H54 (cell line): ENCODE measurements at places on chromosomes 5 and 9.

- DNase-seq = no peak
Measured at GRCh38 chr5:15510092-15510491, 10.1 kb downstream of the FBXL7 start.

- no peak for DNase-seq
Measured at GRCh38 chr5:121841892-121842291, 9.8 kb upstream of the FTMT start.

GRCh38 chr9:109134167-109134578 lies 14.4 kb upstream of the TMEM245 start:
- no peak for DNase-seq

DNA sequence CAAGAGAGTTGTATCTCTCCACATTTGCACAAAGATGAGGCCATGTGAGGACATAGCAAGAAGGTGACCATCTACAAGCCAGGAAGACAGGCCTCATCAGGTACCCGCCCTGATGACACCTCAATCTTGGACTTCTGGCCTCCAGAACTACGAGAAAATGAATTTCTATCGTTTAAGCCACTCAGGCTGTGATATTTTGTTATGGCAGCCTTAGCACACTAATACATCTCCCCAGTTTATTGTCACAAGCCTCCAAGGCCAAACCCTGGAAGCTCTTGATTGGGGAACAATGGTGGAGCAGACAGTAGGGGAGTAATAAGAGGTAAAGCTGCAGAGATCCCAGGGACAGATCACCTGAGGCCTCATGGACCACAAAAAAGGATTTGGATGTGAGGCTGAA lies 7.7 kb upstream of the P4HA2 start:
- DNase-seq = no peak

- DNase-seq = no peak
Measured at GRCh38 chr5:126988021-126988569, 42.3 kb downstream of the MARCHF3 start.

DNA sequence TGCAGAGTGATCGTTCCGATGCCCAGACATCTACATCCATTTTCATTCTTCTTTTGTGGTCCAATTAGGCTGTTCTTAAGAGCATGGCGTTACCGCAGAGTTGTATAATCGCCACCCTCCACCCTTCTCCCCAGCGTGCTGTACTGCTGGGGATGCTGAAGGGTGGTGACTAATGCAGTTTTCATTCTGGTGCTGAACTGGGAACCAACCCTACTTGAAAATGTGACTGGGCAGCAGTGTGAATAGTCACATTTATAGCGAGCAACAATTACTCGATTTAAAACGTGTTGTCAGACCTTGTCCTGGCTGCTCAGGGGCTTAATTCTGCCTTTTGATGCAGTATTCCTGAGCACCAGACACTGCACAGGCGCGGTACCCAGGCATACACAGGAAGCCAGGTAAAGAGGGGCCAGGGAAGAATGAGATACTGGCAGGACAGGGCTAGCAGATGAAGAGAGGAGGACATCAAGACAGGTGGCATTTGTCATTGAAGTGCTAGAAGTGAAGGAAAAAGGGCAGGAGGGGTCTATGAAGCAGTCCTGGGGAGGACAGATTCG lies 719 bp upstream of the ISCA1 start:
- peak; percentile 75 for DNase-seq

GRCh38 chr5:97405941-97406340 lies 222.9 kb upstream of the RIOK2 start:
- no peak for DNase-seq

GRCh38 chr9:10015755-10016154 lies 597.0 kb downstream of the PTPRD start:
- DNase-seq = no peak

- no peak for DNase-seq
Measured at GRCh38 chr5:488744-489688, 35.2 kb downstream of the SLC9A3 start.

GRCh38 chr5:6434731-6435130 lies 13.9 kb upstream of the UBE2QL1 start:
- DNase-seq = no peak

GRCh38 chr5:149404746-149405549 lies 25.9 kb upstream of the IL17B start:
- DNase-seq = no peak

- DNase-seq = peak; percentile 9
Measured at GRCh38 chr5:79795764-79796398, 106.2 kb downstream of the CMYA5 start.

DNA sequence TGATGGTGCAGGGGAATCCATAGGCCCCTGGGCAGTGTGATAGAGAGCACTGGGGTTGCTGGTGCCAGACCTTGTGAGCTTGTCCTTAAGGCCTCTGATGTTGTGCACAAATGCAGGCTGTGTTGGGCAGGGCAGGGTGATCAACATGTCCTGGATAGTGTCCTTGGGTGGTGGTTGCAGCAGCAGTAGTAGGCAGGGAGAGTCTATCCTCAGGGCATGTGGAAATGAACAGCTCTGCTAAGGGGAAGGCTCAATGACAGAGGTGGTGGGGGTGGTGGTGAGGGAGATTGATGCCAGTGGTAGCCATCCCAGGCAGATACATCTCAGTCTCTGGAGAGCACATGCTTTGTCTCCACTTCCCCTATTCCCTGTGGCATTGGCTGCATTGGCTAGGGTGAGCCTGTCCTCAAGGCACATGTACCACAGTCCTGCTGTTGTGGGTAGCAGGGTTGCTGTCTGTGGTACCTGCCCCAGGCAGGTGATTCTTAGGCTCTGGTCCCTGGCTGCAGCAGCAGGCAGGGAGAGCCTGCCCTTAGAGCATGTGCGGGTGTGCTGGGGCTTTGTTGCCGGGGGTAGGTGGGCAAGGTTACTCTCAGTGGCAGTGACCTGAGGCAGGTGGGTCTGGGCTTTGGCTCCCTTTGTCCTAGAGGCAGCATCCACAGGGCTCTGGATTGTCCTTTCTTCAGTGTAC lies 111.1 kb downstream of the WDR70 start:
- DNase-seq = no peak

DNA sequence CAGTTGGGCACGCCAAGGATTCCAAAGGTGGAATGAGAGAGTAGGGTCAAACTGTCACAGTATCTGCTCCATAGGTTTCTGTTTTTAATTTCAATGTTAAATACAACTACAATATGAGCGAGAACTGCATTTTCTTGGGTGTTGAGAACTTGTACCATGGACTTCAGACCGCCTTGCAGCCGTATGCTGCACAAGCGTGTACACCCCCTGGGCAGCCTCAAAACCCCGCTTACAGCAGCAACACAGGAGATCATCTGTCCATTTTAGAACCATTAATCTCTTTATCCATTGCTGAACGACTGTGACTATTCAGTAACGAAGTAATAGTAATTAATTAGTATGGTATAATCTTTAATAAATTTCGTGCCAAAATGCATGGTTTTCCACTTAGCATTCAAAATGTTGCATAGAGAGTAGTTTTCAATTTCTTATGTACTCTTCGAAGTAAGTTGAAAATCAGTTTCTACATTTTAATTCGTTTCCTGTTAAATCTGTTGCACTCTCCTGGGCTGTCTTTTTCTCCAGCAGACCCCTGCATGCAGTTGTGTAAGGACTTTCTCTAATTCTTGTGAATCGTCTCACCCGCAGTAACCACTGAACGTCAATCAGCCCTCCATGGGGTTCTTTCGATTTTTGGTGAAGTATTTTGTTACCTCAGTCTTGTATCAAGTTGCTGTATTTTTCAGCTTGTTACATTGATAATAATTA lies 42.0 kb upstream of the GARNL3 start:
- no peak for DNase-seq

DNA sequence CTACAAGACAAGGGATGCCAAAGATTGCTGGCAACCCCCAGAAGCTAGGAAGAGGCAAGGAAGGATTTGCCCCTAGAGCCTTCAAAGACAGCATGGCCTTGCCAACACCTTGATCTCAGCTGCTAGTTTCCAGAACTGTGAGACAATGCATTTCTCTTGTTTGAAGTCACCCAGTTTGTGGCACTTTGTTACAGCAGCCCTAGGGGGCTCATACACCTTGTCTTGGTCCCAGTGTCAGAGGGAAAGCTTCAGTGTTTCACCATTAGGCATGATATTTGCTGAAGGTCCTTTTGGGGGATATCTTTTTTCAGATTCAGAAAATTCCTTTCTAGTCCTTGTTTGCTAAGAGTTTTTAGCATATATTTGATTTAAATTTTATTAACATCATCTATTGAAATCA lies 3.1 kb upstream of the PPIC start:
- no peak for DNase-seq

- no peak for DNase-seq
Measured at GRCh38 chr9:89008055-89008743, 16.9 kb downstream of the S1PR3 start.

DNA sequence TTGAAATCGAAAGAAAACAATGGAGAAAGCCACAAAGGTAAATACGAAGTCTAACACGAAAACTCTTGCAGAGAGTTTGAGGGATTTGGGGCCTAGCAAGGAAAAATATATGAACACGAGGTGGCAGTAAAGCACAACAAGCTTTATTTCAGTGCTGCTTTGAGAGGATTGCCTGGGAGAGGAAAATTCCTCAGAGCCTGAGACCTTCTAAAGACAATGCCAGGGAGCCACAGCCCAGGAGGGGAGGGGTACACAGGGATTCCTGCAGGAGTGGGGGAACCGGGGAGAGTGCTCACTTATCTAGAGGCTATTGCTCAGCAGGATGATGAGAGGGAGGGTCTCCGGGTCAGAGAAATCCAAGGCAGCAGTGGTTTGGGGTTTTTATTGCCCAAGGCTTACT lies 134.9 kb upstream of the ADCY2 start:
- DNase-seq = peak; percentile 18

DNA sequence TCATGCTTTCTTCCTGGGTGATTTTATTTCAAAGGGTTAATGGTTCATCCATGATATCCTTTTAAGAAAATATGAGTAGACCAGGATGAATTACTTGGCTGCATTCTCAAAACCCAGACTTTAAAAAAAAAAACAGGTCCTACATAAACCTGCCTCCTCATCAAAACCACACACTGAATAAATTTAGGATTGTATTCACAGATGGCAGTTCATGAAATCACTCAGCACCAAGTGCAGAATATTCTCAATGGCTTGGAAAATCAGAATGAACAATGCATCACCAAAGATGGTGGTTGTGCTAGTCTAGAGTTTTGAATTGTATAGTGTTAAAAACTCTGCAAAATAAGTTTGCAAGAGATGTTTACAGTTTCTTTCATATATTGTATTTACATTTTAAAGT lies 145.4 kb upstream of the GRAMD2B start:
- no peak for DNase-seq

GRCh38 chr9:86672301-86672700 lies 275.0 kb downstream of the GAS1 start:
- no peak for DNase-seq

DNA sequence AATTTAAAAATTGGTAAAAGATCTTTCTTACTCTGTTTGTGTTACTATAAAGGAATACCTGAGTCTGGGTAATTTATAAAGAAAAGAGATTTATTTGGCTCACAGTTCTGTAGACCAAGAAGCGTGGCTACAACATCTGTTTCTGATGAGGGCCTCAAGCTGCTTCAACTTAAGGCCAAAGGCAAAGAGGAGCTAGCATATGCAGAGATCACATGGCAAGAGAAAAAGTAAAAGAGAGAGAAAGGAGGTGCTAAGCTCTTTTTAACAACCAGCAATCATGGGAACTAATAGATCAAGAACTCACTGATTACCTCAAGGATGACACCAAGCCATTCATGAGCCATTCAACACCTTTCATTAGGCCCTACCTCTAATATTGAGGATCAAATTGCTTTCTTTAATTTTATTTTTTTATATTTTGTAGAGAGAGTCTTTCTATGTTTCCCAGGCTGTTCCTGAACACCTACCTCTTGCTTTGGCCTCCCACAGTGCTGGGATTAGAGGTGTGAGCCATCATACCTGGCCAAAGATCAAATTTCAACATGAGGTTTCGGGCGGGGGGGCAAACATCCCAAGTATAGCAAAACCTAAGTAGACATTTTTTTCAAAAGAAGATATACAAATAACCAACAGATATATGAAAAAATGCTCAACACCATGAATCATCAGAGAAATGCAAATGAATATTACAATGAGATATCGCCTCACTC lies 16.0 kb upstream of the SHC3 start:
- DNase-seq = no peak

GRCh38 chr5:143683459-143683858 lies 128.5 kb upstream of the HMHB1 start:
- DNase-seq = no peak

- DNase-seq = no peak
Measured at GRCh38 chr5:111673891-111674626, 82.9 kb downstream of the NREP start.

DNA sequence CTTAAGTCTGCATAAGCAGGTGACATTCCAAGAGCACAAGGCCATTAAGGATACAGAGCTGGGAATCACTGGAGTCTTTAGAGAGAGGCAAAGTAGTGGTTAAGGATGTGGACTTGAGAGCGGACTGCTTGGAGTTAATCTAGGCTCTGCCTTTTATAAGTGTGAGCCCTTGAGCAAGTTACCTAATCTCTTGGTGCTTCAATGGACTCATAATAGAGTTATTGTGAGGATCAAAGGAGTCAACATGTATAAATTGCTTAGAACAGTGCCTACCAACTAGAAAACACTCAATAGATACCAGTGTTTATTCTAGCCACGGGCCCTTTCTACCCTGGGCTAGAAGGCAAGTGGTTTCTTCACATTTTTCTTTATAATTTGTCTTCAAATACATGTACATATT lies 819.4 kb downstream of the NR2F1-AS1 start:
- DNase-seq = no peak

GRCh38 chr5:143102411-143102810 lies 301.1 kb downstream of the NR3C1 start:
- DNase-seq = no peak
